Epithelial cell of proximal tubule (primary cell): ENCODE measurements at places on chromosomes 4 and X. TPM values are rescaled to one million over a fixed set of nuclear protein-coding genes. Genes with fewer than 3 reads are reported as not detected.

DNA sequence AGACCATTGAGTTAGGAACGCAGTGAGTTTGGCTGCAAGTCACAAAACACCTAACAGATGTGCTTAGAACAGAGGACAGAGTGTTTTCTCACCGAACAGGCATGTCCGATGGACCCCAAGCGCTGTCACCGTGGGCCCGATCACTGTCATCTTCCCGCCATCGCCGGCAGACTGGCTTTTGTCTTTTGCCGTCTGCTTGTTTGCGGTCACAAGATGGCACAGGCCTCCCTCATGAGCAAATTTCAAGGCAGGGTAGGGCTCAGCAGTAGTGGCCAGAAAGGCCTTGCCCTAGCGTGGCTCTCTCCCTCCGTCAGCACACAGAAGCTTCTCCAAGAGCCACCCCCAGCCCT is 21.4 kb upstream of the MRFAP1 start:
- no peak for DNase-seq

DNA sequence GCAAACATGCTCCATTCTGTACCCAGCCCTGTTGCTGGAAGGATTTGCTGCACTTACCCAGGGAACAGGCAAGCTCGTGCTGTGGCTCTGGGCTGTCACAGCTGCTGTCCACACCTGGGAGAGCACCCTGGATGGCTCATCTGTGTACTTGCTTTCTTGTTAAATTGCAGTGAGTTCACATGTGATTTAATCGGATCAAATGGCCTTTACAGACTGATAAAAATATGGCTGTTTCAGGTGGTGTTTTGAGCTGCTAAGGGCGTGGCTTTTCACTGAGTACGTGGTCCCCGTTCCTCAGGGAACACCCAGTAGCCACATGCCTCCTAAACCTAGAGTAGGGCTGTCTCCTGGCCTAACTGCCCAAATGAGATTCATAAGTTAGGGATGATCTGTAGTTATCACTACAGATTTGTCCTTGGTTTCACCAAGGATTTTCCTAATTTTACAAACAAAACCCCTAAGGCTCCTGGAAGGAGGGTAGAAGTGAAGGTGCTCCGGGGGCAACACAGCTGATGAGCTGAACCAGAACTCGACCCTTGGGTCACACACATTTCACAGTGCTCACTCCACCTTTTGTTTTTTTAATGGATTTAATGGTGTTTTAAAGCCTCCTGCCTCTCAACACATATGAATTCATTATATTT is 13.7 kb downstream of the KLKB1 start:
- no peak for DNase-seq

DNA sequence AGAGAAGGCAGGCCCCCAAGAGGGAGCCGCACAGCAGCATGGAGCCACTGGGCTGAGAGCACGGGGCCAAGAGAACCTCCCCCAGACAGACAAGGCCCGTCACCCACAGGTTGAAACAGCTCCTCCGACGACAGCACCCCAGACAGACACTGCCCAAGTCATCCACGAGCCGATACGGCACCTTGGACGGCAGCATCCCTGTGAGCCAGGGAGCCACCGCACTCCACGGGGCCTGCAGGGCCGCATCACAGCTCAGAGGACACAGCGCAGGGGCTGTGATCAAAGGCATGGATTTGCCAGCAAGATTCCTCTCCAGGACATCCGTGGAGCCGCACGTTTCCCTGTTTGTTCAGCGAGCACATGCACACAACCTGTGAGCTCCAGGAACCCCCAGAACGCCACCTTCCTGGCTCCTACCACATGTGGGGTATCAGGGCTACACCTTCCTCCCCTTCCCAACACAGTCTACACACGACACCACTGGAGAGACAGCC is 3.9 kb downstream of the CTBP1 start:
- DNase-seq, result no peak

The DCAF4L1 gene
- total RNA-seq, result 0.07 TPM in 1 of 2 replicates, not detected in the other
